ENCODE measurements at places on chromosomes 11 and 22. TPM values are rescaled to one million over a fixed set of nuclear protein-coding genes. Genes with fewer than 3 reads are reported as not detected.

ACR gene
- not detected for total RNA-seq

MMP27 gene
- 0.17 TPM for total RNA-seq

TSGA10IP gene
- not detected for total RNA-seq

OR8A1 gene
- not detected for total RNA-seq

MYRF gene
- total RNA-seq = 0.17 TPM

HEPACAM gene
- total RNA-seq = not detected

RASSF10 gene
- total RNA-seq = not detected

DNAJB13 gene
- total RNA-seq = not detected

HORMAD2 gene
- not detected for total RNA-seq

TST gene
- 25.4 TPM for total RNA-seq

NXPE4 gene
- total RNA-seq = not detected

CD6 gene
- not detected for total RNA-seq

NLRP14 gene
- total RNA-seq = 0.17 TPM

MIEF1 gene
- total RNA-seq = 16.4 TPM

CRYAB gene
- 51.2 TPM for total RNA-seq

MPZL2 gene
- total RNA-seq = not detected

FAM118B gene
- total RNA-seq = 21.0 TPM

EIF3M gene
- total RNA-seq = 138 TPM

DEPDC7 gene
- 5.6 TPM for total RNA-seq

UBQLN3 gene
- total RNA-seq = not detected

ST14 gene
- total RNA-seq = under 0.01 TPM

OR52N4 gene
- not detected for total RNA-seq

SYVN1 gene
- total RNA-seq = 15.5 TPM

MPPED1 gene
- not detected for total RNA-seq

PANX2 gene
- 0.17 TPM for total RNA-seq

PKDREJ gene
- total RNA-seq = under 0.01 TPM

MUC5B gene
- total RNA-seq = not detected

TANGO2 gene
- 33.4 TPM for total RNA-seq

DBX1 gene
- not detected for total RNA-seq

KRTAP5-10 gene
- total RNA-seq = not detected

Measured in fibroblast of lung (primary cell).